ENCODE measurements at places on chromosomes 13 and 19. TPM values are rescaled to one million over a fixed set of nuclear protein-coding genes. Genes with fewer than 3 reads are reported as not detected.

Gene STOML3
- not detected for total RNA-seq

Gene PIH1D1
- total RNA-seq = 80.7 TPM

Gene IQCN
- 3.5 TPM for total RNA-seq

Gene ZNF577
- 12.1 TPM for total RNA-seq

Gene ZNF98
- under 0.01 TPM for total RNA-seq

Gene ZNF432
- 8.8 TPM for total RNA-seq

DNA sequence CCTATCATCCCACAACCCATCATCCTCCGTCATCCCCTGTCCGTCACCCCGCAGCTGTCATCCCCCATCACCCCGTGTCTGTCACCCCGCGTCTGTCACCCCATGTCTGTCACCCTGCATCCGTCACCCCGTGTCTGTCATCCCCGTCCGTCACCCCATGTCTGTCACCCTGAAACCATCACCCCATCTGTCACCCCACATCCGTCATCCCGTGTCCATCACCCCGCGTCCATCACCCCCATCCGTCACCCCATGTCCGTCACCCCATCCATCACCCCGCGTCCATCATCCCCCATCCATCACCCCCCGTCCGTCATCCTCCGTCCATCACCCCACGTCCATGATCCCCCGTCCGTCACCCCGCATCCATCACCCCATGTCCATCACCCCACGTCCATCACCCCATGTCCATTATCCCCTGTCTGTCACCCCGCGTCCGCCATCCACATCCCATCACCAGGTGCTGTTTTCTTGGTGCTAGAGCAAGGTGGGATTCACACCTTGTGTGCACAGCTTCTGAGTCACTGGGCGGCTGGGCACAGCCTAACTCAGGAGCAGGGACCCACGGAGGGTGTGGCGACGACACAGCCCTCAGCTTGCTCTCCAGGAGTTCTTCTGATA, 24.2 kb downstream of the RASA3 start:
- peaks cover 22% of the 10 kb centered on the region for H3K4me1 ChIP-seq
- DNase-seq = peak; percentile 79
- peak overlapping the region; percentile 70 for H3K27ac ChIP-seq
- H3K36me3 ChIP-seq = peaks cover 8% of the 10 kb centered on the region
- no peak overlapping the region for H3K4me3 ChIP-seq

DNA sequence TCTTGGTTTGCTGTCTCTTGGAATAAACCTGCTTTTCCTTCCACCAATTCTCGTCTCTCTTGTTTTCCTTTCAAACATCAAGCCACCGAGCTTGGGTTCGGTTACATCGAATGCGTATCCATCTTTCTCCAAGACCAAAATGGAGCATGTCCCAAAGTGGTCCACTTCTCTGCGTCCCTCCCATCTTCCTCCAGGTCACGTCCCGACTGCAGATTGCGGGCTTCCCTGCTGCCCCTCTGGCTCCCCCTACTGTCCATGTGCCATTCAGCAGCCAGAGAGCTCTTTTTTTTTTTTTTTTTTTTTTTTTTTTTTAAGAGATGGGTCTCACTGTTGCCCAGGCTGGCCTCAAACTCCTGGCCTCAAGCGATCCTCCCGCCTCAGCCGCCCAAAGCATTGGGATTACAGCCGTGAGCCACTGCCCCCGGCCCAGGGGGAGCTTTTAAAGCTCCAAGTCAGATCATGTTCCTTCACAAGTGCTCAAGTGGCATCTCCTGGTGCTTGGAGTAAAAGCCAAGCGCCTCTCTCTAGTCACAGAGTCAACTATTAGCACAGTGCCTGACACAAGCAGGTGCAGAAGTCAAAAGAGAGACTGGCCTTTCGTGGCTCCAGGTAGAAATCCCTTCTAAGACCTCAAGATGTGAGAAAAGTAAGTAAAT, 10.0 kb downstream of the COL5A3 start:
- DNase-seq = peak; percentile 94
- H3K36me3 ChIP-seq = no peaks in the 10 kb centered on the region
- H3K27ac ChIP-seq = peak overlapping the region; percentile 45

- peak; percentile 14 for DNase-seq
- H3K36me3 ChIP-seq = peaks cover 26% of the 10 kb centered on the region
- no peaks in the 10 kb centered on the region for H3K27me3 ChIP-seq
- peak overlapping the region; percentile 70 for H3K27ac ChIP-seq
Observed at GRCh38 chr19:10929402-10929794, 787 bp downstream of the TIMM29 start.

DNA sequence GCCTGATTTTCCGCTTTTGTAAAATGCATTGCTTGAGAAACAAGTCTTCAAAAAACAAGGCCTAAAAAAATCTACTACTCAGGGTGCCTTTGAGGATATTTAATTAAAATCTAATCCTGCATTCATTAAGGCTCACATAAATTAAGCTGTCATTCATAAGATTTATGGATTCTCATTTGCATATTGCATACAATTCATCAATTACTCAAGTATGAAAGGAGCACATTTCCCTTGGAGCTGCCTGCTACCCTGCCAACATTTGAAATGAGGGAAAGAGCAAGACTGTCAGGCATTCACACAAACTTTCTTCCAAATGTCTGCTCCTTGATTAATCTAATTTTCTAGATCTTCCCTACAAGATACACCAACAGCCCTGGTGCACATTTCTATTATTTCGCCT, 140.0 kb downstream of the DACH1 start:
- H3K27me3 ChIP-seq = no peaks in the 10 kb centered on the region
- no peaks in the 10 kb centered on the region for H3K4me1 ChIP-seq
- H3K4me3 ChIP-seq = no peak overlapping the region
- H3K36me3 ChIP-seq = no peaks in the 10 kb centered on the region
- no peak overlapping the region for H3K27ac ChIP-seq

DNA sequence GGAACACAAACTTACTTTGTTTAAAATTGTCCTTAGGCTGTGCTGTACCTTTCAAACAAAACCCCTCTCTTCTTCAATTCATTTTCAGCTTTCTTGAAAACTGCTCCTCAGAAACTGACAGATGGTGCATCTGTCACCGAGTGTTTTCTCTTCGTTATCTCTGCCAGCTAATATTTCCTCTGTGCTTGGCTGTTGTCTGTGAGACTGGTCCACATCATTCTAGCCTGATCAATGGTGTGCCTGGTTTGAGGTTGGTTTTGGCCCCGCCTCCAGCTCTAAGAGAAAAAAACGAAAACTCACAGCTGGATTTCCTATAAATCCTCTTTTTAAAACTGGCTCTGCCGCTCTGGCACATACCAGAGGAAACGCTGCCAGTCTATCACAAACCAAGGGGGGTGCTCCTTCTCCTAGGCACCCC, 79.7 kb downstream of the STARD13 start:
- H3K4me3 ChIP-seq = peak overlapping the region; percentile 66
- peaks cover 54% of the 10 kb centered on the region for H3K4me1 ChIP-seq
- H3K36me3 ChIP-seq = peaks cover 16% of the 10 kb centered on the region
- peak overlapping the region; percentile 98 for H3K27ac ChIP-seq
- H3K27me3 ChIP-seq = no peaks in the 10 kb centered on the region
- DNase-seq = no peak

- H3K36me3 ChIP-seq = no peaks in the 10 kb centered on the region
- H3K4me1 ChIP-seq = no peaks in the 10 kb centered on the region
- no peaks in the 10 kb centered on the region for H3K27me3 ChIP-seq
- no peak for DNase-seq
Observed at GRCh38 chr13:106478116-106478515, 57.3 kb downstream of the EFNB2 start.

DNA sequence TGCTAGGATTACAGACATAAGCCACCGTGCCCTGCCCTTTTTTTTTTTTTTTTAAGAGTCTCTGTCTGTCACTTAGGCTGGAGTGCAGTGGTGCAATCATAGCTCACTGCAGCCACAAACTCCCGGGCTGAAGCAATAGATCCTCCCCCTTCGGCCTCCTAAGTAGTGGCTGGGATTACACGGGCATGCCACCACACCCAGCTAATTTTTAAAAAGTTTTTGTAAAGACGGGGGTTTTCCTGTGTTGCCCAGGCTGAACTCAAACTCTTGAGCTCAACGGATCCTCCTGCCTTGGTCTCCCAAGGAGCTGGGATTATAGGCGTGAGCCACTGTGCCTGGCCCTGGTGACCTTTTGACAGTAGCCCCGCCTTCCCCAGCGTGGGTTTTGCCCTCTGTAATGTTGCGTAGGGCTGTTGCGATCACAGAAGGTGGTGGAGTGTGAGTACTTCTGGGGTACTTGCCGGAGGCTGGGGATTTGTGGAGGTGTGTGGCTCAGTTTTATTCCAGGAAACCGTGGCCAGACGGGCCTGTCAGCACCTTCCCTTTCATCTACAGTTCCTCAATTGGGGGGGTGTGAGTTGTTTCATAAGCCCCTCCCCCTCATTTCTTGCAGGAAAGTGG, 11.6 kb upstream of the RETN start:
- peaks cover 2% of the 10 kb centered on the region for H3K4me1 ChIP-seq
- no peak overlapping the region for H3K27ac ChIP-seq
- peaks cover 8% of the 10 kb centered on the region for H3K27me3 ChIP-seq
- DNase-seq = peak; percentile 43
- H3K4me3 ChIP-seq = no peak overlapping the region

DNA sequence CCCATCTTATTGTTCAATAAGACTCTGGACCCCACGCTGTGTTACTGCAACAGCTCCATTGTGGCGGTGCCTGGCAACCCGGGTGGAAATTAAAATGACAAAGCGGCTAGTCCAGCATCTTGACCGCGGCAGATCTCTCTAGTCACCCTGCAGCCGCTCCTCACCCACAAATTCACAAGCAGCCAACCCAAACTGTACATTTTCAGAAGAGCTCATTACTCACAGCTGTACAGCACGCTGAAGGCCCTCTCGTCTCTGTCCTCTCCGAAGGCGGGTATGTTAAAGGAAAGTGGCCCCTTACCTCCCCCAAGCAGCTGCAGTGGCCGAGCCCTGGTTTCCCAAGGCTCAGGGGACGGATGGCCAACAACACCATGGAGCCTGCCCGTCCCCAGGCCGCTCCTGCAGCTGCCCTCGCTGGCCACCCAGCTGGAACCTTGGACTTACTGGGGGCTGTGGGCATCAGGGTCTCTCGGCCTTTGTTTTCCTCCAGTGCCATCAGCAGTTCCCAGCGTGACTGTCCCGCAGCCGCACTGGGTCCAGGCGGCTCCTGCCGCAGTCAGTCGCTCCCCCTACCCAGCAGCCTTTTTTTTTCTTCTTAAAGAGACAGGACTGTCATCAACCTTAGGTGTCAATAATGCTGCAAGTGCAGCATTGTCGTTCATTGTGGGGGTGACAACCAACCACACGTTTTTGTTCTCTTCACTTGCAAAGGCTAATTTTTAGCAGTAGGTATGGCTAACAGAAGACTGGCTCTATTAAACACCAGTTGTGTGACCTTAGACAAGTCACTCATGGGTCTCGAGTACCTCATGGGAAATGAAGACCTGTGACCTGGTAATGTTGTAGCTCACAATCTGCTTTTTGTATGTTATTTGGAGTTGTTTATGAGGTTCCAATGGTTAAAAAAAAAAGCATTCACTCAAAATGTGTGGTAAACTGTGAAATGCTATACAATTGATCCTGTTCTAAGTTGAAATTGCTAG, at the start of gene SACS:
SACS (minus strand) TSS at position 532 of the 983 bp plus-strand sequence. CDS start 22,463 bp downstream, outside the sequence.
- H3K36me3 ChIP-seq = peaks cover 4% of the 10 kb centered on the region
- no peaks in the 10 kb centered on the region for H3K27me3 ChIP-seq
- H3K4me1 ChIP-seq = peaks cover 13% of the 10 kb centered on the region

DNA sequence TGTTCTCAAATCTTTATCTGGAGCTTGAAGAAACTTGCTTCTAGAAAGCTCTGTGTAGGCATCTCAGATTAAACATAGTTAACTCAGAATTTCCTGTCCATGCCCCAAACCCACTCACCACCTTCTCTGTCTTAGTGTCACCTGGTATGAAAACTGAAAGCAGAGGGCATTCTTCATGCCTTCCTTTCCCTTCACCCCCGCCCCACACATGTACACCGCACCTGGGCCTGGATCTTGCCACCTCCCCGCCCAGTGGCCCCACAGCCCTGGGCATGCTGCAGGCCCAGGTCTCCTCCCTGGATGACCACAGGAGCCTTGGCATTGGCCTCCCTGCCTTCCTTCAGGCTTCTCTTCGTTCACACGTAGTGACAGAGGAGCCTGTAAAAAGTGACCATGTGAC, 15.8 kb downstream of the CFAP97D2 start:
- no peak for DNase-seq
- no peaks in the 10 kb centered on the region for H3K36me3 ChIP-seq
- no peak overlapping the region for H3K27ac ChIP-seq
- no peaks in the 10 kb centered on the region for H3K4me1 ChIP-seq
- H3K27me3 ChIP-seq = peaks cover 26% of the 10 kb centered on the region

All from osteoblast (primary cell).